ENCODE measurements at places on chromosomes 7 and 10.
A peak's percentile ranks its signal among the peaks of the same experiment; 100 is the strongest.

- no peak for DNase-seq
Measured at GRCh38 chr7:95198863-95199262, 125.5 kb downstream of the PON1 start.

GRCh38 chr10:58486821-58487220 is 25.9 kb upstream of the BICC1 start:
- DNase-seq, result no peak

DNA sequence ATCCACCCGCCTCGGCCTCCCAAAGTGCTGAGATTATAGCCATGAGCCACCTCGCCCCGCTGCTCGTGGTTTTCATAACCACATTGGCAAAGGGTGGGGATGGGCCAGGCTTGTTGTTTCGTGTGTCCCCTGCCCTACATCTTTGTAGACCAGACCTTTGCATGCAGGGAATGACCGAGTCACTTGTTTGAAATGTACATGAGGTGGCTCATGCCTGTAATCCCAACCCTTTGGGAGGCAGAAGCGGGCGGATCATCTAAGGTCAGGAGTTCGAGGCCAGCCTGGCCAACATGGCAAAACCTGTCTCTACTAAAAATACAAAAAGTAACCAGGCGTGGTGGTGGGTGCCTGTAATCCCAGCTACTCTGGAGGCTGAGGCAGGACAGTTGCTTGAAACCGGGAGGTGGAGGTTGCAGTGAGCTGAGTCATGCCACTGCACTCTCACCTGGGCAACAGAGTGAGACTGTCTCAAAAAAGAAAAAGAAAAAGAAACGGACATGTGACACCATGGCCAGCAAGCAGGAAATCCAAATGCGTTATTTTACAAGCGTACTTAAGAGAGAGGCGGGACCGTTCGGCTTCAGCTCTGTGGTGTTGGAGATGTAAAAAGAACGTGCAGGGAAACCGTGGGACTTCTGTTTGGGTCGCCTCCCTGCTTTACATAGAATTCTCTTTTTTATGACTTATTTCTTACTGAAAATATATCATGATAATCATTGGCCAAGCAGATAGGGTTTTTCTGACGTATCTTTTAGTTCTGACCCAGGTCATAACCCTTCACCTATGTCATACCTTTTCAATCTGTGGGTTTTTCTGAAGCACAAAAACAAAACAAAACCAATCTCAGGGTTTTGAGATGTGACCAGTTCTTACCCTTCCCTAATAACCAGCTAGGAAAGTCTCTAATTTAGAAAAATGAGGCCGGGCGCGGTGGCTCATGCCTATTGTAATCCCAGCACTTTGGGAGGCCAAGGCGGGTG is 45.1 kb downstream of the WIPI2 start:
- DNase-seq, result peak; percentile 70

DNA sequence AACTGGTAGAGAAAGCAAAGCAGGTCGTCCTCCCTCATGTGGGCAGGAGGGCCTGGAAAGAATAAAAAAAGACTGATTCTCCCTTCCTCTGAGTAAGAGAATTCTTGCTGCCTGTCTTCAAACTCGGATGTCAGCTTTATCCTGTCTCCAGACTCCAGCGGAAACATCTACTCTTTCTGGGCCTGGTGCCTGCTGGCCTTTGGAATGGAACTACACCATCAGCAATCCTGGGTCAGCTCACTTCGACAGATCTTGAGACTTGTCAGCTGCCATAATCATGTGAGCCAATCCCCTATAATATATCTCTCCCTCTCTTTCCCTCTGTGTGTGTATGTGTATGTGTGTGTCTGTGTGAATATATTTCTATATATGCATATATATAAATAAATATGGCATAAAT is 411.0 kb upstream of the DPP6 start:
- DNase-seq, result no peak

DNA sequence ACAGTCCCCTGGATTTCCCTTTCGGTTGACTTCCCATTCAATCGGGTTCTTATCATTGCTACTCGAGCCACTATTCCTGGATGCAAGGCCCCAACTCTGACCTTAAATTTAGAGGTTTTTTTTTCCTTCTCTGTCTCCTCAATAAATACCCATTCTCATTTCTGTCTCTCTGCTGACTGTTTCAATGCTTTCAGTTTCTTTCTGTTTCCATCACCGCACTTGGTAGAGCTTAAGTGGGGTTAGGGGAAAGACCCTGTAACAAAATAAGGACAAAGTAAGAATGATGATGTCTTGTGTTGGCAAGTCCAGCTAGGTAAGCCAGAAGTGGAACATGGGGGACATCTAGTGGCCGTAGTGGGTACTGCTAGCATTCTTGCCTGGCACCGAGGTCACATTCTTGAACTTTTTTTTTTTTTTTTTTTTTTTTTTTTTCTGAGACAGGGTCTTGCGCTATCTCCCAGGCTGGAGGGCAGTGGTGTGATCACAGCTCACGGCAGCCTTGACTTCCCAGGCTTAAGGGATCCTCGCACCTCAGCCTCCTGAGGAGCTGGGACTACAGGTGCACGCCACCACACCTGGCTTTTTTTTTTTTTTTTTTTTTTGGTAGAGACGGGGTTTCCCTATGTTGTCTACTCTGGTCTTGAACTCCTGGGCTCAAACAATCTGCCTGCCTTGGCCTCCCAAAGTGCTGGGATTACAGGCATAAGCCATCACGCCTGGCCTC is 40.3 kb downstream of the ZC3HC1 start:
- peak; percentile 43 for DNase-seq

- no peak for DNase-seq
Measured at GRCh38 chr10:118971876-118972275, 57.6 kb upstream of the NANOS1 start.

- no peak for DNase-seq
Measured at GRCh38 chr10:33886299-33886698, 551.8 kb upstream of the NRP1 start.

- no peak for DNase-seq
Measured at GRCh38 chr10:4257939-4258465, 473.0 kb upstream of the KLF6 start.

DNA sequence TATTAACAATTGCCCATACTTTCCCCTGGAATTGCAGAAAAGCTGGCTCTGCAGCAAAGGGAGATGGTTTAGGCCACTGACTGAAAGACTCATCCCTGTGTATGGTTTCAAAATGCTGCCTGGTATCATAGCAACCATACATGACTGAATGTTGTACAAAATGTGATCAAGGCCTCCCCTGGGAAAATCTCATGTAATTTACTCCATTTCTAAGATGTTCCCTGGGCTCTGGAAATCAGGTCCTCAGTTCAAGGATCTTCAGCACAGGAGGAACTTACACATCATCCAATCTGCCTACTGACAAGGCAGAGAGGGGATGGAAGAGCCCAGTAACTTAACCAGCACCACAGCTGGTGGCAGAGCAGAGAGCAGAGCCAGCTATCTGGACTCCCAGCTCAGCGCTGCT is 111.8 kb downstream of the JAZF1 start:
- DNase-seq, result peak; percentile 56

GRCh38 chr7:78780560-78780959 is 672.9 kb downstream of the MAGI2 start:
- no peak for DNase-seq

- no peak for DNase-seq
Measured at GRCh38 chr10:79296431-79296830, 50.8 kb upstream of the PPIF start.

- DNase-seq, result no peak
Measured at GRCh38 chr10:62709200-62709599, 95.3 kb upstream of the ADO start.

DNA sequence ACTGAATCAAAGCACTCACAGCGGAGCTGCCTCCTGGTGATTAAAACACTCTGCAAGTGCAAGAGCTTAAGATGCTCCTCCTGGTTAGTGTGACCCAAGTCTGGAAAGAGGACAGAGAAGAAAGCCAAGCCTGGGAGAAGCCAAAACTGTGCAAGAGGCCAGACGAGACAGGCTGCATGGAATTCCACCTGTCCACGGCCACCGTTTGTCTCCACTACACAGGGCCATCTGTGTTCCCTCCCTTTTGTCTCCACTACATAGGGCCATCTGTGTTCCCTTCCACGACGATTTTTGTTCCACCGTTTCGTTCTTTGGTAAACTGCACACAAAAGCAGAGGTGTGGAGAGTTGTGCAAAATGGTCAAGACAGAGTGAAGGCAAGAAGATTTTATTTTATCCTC is 233.0 kb downstream of the DIP2C start:
- no peak for DNase-seq

DNA sequence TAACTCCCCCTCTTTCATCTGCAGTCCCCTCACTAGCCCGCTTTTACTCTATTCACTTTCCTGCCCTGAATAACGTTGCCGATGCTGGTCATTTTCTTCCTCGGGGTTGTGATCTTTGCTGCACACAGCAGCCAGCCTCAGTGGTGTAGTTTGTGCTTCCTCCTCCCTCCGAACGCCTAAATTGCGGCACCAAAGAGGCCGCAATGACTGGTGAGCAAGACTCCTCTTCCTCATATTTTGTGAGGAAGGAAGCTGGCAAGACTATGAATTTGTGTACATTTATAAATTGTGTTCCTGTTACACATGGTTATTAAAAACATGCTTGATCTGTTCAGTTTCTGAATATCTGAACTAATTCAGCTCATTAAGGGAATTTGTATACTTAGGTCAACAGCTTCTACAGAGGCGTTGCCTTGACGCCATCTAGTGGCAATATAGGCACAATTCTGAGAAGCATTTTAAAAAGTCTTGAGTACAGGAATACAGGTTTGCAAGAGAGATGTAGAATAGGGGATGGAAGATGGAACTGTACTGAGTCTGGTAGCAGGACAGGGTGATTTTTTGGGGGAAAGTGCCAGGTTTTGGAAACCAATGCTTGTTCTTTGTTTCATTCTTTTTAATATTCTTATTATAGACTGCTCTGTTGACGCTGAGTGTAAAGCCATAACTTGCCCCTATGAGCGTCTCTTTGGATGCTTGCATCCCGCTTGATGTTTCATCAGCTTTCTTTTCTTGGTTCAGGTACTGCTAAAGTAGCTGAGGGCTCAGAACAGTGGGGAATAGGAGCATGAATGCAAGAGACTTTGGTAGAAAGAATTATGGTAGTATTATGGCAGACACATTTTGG is 4.1 kb upstream of the TAS2R5 start:
- peak; percentile 18 for DNase-seq

DNA sequence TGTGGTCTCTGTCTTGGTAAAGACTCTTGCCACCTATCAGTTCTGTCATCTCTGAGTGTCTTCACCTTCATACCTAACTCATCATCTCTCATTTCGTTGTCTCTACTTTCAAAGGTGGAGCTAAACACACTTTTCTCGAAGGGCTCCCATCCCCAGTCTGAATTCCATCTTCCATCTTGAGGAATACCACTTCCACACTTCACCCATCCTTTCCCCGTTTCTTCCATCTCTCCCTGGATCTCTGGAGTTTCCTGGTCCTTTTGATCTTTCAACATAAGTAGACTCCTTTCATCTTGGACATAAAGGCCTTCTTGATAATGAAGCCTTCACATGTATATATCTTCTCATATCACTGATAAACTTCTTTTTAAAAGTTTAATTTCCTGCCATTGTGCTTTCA is 120.8 kb upstream of the NOBOX start:
- DNase-seq, result no peak

GRCh38 chr7:34762764-34763163 is 104.7 kb downstream of the NPSR1 start:
- DNase-seq, result no peak

Measured in DMS153 (cell line).